Activated CD8-positive, alpha-beta memory T cell treated with anti-CD3 and anti-CD28 coated beads, Interleukin-2, amount 10 ng/mL, durations not matched to agents 7 days and 5 days (primary cell): ENCODE measurements at places on chromosomes 12 and 14. TPM values are rescaled to one million over a fixed set of nuclear protein-coding genes. Genes with fewer than 3 reads are reported as not detected.

Gene ARID4A
- total RNA-seq, result 35.8 TPM

GRCh38 chr12:89411234-89411633 is 58.9 kb upstream of the DUSP6 start:
- no peaks in the 10 kb centered on the region for H3K27me3 ChIP-seq
- H3K36me3 ChIP-seq, result peaks cover 26% of the 10 kb centered on the region
- H3K4me1 ChIP-seq, result no peaks in the 10 kb centered on the region
- H3K4me3 ChIP-seq, result no peak overlapping the region
- DNase-seq, result no peak

Gene ZFHX2
- 2.7 TPM for total RNA-seq

DNA sequence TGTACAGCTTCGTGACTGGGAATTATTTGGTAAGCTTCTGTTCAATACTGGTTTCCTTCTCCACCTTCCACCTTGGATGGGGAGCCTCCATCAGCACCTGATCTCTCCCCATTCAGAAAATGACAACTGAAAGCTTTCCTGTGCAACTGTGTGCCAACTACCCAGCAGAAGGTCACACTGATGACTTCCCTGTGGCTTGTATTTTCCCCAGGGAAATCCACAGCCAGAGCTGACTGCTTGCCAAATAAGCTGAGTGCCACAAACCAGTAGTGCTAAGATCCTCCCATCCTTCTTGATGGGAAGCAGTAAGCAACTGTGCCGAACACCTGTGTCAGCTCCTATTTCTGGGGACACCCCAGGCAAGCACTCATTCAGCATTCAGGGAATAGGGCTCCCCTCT is 257.2 kb upstream of the SOX5 start:
- no peaks in the 10 kb centered on the region for H3K4me1 ChIP-seq
- no peak overlapping the region for H3K4me3 ChIP-seq
- no peak for DNase-seq
- H3K36me3 ChIP-seq, result no peaks in the 10 kb centered on the region

DNA sequence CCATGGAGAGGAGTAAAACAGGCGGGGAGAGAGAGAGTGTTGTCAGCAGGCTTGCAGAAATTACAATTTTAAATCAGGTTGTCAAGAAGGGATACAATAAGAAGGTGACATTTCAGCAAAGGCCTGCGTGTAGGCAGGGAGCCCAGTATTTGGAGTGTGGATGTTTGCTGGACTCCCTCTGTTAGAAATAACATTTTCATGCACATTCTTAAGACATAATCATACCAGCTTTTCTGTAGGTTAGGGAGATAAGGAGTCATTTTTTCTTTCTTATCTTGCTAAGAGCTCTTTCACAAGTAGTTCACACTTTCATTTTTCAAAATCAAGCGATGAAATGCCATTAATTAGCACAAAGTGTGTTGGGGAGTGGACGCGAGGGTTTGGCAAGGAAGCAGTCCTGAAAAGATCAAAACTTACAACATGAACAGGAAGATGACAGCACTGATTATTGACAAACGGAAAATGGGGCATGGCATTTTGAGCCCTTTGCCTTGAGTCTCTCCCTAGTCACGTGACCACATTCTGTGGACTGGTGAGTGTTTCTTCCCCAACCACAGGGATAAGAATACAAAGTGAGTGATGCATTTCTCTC is 160.2 kb downstream of the DAD1 start:
- H3K4me3 ChIP-seq, result no peak overlapping the region
- no peak for DNase-seq
- H3K4me1 ChIP-seq, result no peaks in the 10 kb centered on the region
- H3K36me3 ChIP-seq, result no peaks in the 10 kb centered on the region
- no peaks in the 10 kb centered on the region for H3K27me3 ChIP-seq

DNA sequence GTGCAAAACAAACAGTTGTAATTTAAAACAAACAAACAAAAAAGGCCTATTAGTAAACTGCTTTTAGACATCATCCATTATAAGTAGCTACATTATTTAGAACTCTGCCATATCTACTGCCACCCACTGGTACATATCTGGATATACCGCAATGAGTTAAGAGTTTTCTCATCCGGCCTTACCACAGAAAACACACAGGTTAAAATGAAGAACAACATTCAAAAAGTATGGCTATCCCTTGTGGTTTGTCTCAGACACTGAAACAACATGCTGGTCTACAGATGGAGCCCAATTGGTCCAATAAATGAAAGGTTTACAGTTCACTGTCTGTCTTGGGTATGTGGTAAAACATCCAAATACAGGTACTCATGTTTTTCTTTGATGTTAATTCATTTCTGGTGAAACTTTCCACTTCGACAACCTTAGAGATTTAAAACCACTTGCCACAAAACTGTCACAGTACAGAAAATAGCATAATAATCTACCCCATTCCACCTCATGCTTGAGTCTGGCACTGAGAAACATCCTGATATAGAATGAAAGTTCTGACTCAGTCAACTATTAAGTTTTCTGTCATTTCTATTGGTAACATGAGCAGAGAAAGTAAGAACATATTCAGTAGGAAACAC is 354.3 kb downstream of the CEP128 start:
- no peak for DNase-seq
- H3K27ac ChIP-seq, result peak overlapping the region; percentile 2
- peaks cover 15% of the 10 kb centered on the region for H3K4me1 ChIP-seq
- peaks cover 1% of the 10 kb centered on the region for H3K36me3 ChIP-seq
- peaks cover 2% of the 10 kb centered on the region for H3K27me3 ChIP-seq
- H3K4me3 ChIP-seq, result no peak overlapping the region

DNA sequence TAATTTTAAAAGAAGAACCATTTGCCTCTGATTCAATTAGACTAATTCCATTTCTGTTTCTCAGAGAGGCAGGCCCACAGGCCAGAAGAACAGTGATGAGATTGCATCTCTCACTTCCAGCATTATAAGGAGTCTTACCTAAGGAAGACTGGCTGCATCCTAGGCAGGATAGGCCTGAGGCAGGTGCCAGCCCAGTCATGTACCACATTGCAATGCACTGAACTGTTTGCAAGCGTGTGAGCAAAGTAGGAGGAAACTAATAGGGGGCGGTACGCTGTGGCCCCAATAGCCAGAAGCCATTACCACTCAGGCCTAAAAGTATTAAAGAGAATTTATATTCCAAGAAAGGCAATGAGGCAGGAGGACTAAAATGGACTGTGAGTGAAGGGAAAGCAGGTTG is 12.1 kb upstream of the CNIH1 start:
- no peak for DNase-seq
- H3K4me1 ChIP-seq, result peaks cover 6% of the 10 kb centered on the region
- no peaks in the 10 kb centered on the region for H3K36me3 ChIP-seq
- H3K27ac ChIP-seq, result no peak overlapping the region
- H3K27me3 ChIP-seq, result peaks cover 9% of the 10 kb centered on the region

Gene NTF3
- not detected for total RNA-seq

DNA sequence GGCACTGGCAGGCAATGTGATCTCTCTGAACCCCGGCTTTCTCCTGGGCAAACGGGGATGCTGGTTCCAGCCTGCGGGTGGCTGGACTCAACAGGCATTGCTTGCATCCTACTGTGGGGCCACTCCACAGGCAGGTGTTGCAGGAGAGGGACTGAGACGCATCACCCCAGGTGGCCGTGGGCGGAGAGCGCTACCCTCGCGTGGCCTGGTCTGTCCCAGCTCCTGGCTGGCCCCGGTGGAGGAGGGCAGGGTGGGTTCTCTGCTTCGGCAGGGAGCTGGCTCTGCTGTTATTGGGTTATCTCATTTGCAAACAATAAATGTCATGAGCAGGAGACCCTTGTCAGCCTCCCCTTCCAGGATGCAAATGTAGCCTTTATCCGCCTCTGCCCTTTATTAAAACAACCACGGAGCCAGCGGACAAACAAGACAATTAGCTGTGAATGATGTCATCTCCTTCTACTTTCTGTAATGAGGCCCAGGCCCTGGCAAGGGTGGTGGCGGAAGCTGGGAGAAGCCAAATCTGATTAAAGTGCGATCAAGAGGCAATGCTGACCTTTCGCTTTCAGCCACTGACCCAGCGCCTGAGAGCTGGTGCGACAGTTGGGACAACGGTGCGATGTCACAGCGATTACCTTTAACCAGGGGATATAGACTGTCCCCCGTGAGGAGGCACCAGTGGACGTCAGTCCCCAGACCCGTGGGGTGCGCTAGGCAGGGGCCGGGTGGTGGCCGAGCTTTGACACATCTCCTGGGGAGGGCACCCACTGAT is 161.8 kb downstream of the KIF26A start:
- H3K27ac ChIP-seq, result no peak overlapping the region
- peaks cover 2% of the 10 kb centered on the region for H3K4me1 ChIP-seq
- no peaks in the 10 kb centered on the region for H3K27me3 ChIP-seq
- no peak overlapping the region for H3K4me3 ChIP-seq
- H3K36me3 ChIP-seq, result peaks cover 3% of the 10 kb centered on the region
- no peak for DNase-seq

Gene KRT78
- not detected for total RNA-seq

DNA sequence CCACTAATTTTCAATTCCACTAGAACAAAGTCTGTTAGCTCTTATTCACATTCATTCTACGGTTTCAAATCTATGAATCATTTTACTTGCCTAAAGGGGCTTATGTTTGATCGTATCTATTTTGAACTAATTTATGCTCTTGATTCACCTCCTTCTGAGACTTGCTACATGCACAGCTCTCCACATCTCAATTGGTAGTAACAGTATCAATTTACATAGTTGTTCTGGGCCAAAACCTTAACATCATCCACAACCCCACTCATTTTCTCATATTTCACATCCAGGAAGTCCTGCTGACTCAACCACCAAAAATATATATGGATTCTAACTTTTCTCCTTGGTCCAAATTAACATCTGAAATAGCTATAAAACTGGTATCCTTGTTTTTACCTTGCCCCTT is 208.6 kb downstream of the RASSF9 start:
- no peaks in the 10 kb centered on the region for H3K27me3 ChIP-seq
- H3K36me3 ChIP-seq, result no peaks in the 10 kb centered on the region
- no peaks in the 10 kb centered on the region for H3K4me1 ChIP-seq
- no peak overlapping the region for H3K27ac ChIP-seq

Gene KCNMB4
- 0.32 TPM for total RNA-seq
